ENCODE measurements at places on chromosomes 4 and X. TPM values are rescaled to one million over a fixed set of nuclear protein-coding genes. Genes with fewer than 3 reads are reported as not detected.

Gene MXD4
- total RNA-seq: 64.4 TPM

Gene PRDM5
- 6.8 TPM for total RNA-seq

Gene HPGDS
- total RNA-seq: not detected

Gene NDP
- total RNA-seq: not detected

Gene SNCA
- 67.6 TPM for total RNA-seq

Gene CT45A2
- total RNA-seq: not detected

Gene RHOXF2B
- not detected for total RNA-seq

Gene EDA
- 1.1 TPM for total RNA-seq

Gene NAP1L3
- not detected for total RNA-seq

Gene TREX2
- total RNA-seq: 2.2 TPM

Gene UBQLN2
- total RNA-seq: 14.1 TPM

Gene POF1B
- total RNA-seq: 0.84 TPM

Gene PNCK
- not detected for total RNA-seq

Gene NXF2B
- not detected for total RNA-seq

Gene MAGEE2
- not detected for total RNA-seq

Gene IL2
- total RNA-seq: not detected

Gene DCAF8L1
- total RNA-seq: not detected

Gene MGAT4D
- not detected for total RNA-seq
